ENCODE measurements at places on chromosomes 5 and 9.

- no peak for DNase-seq
Measured at GRCh38 chr5:128646176-128646575, 108.1 kb upstream of the FBN2 start.

GRCh38 chr9:120267929-120268328 is 312.0 kb downstream of the CDK5RAP2 start:
- no peak for DNase-seq

- no peak for DNase-seq
Measured at GRCh38 chr5:176954050-176954449, 52.5 kb downstream of the UIMC1 start.

DNA sequence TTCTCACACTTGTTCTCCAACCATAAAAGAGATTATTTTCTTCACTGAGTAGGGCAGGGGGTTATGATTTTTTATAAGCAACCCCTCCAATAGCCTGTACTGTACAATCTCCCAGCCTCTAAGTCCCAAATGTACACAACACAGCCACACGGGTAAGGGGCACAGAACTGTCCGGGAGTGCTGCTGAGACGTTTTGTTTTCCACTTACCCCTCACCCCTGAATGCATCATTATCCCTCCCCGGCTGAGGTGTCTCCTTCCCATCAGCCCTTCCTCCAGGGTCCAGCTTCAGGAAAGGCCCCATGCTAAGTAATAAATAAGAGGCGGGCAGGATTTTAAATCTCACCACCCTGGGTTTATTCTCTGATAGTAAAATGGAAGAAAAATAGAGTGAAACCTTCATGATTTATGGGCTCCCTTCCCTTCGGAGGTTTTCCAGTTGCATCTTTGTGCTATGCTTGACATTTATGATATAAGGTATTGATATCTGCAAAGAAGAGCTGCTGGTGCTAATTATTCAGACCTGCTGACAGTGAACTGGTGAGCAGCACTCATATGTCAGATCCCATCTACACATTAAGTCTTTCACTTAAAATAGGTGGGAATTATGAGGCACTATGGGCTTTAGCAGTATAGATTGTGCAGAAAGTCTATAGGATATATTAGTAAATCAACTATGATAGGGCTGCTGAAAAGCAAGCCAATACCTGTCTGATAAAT is 67.2 kb upstream of the MEGF10 start:
- DNase-seq: no peak

DNA sequence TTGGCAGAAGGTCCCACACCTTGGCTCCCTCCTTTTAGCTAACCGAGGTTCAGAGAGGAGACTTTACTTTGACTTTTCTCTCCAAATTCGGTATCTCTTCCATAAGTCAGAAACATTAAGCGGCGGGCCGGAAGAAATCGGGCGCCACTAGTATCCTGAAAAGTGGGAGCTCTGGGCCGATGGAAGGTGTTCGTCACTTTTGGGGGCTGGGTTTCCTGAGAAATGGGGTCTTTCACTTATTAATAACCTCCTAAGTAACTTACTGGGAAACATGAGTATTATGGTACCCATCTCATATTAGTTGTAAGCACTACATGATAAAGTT is 716 bp downstream of the STX17 start:
- no peak for DNase-seq

GRCh38 chr9:88530051-88530450 is 4.9 kb upstream of the NXNL2 start:
- no peak for DNase-seq

- no peak for DNase-seq
Measured at GRCh38 chr5:44150075-44150723, 239.0 kb downstream of the FGF10 start.

DNA sequence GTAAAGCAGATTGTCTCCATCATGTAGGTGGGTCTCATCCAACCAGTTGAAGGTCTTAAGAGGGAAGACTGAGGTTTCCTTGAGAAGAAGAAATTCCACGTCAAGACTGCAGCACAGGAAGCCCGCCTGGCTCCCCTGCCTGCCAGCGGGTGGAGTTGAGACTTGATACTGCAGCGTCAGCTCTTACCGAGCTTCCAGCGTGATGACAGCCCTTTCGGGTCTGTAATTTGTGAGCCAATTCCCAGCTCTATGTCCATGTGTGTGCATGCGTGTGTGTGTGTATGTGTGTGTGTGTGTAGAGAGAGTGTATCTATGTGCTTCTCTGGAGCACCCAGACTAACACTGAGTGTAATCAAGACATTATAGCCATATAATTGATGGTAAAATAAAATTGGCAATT is 379.7 kb upstream of the IRX2 start:
- DNase-seq: no peak

- no peak for DNase-seq
Measured at GRCh38 chr5:74401281-74401945, 239.1 kb downstream of the ENC1 start.

DNA sequence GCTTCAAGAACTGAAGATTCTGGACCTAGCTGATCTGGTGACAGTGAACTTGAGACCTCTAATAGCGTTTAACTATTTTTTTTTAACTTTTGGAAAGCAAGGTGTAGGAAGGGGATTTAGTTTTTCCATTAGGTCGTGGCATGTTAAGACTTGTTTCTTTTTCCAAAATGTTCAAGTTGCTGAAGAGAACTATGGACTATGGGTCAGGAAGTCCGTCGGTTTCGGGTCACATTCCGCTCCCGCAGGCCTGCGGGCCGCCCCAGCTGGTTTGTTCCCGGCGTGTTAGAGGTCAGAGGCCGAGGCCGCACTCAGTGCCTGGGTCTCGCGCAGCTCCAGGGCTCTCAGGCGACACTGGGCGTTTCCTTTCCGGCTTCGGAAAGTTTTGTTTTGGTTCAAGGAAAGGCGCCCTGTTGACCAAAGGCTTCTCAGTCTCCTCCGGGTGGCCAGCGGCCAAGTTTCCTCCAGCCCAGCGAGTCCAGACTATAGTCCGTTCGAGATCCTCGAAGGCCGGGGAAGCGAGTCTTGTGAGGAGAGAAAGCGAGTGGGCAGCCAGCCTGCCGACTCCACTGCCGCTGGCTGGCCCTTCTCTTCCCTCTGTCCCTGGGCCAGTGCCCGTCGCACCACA is 586 bp upstream of the FCHO2 start:
- no peak for DNase-seq

DNA sequence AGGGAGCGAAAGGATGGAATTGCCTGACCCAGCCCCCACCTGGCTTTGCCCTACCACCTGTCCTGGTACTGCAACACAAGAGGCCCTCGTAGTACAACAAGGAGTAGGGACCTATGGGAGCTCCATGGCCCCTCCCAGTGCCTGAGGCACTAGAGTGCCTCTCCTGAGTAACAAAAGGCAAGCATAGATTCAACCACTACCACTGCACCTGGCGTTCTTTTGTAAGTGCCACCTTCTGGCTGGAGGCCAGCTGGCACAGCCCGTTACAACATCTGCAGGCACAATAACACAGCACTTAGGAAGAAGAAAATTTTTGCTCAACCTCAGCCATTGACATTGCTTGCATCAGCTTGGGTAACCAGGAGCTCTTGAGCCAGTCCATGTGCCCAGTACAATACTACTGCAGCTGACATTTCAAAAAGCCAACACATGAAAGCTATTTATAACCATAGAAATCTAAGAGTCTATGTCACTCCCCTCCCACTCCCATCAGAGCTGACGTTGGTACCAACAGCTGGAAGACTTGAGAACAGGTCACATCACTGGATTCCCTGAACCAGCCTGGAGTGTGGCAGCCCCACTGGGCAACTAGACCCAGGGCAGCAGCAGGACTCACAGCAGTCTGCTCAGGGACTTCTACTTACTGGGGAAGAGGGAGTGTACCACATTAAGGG is 17.7 kb upstream of the FAM174A start:
- no peak for DNase-seq

DNA sequence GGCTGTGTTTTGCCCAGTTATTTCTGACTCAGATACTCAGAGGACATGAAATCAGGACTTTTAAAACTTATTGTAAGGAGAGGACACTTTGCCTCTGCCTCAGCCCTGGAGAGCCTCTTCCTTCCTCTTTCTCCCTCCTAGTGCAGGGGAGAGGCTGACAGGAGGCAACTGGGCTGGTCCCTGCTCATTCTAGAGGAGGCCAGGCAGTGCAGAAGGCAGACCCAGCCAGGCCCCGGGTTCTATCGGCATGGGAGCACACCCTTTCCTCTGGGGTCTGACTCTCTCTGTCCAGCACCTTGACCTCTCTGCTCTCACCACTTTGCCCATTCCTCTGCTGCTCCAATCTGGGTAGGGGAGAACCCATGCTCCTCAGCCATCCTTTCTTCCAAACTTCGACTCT is 16.0 kb upstream of the SMIM32 start:
- DNase-seq: no peak

DNA sequence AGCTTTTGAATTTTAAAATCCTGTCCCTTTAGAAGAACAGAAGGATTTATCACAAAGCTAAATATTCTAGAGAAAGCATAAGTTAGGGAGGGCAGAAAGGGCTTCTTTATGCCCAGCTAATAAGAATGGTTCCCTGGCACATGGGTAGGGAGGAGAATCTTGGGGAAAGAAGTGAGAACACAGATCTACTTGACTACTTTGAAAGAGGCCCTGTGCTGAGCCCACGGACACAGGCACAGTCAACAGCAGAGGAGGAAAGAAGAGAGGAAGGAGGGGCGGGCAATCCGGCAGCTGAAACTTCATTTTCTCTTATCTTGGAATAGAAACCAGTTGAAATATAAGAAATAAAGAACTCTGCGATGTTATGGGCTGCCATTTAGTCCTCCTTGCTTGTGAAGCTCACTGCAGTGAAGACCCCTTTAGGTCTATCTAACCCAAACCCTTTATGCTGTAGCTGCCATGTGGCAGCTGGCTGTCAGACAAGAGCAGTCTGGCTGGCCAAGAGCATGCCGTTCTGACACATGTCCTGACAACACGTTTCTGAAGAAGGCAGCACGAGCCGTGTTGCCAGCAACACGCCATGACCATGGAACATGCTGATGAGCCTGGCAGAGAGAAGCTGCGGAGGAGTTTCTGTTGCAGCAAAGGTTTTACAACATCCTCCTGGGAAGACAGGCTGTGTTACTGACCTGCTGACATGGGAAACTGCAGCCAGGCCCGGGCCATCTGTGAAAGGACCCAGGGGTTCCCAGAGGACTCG is 34.2 kb downstream of the ABLIM3 start:
- DNase-seq: no peak

- DNase-seq: no peak
Measured at GRCh38 chr5:149794487-149794971, 64.4 kb downstream of the PPARGC1B start.

- DNase-seq: no peak
Measured at GRCh38 chr9:16899606-16900005, 29.1 kb upstream of the BNC2 start.

DNA sequence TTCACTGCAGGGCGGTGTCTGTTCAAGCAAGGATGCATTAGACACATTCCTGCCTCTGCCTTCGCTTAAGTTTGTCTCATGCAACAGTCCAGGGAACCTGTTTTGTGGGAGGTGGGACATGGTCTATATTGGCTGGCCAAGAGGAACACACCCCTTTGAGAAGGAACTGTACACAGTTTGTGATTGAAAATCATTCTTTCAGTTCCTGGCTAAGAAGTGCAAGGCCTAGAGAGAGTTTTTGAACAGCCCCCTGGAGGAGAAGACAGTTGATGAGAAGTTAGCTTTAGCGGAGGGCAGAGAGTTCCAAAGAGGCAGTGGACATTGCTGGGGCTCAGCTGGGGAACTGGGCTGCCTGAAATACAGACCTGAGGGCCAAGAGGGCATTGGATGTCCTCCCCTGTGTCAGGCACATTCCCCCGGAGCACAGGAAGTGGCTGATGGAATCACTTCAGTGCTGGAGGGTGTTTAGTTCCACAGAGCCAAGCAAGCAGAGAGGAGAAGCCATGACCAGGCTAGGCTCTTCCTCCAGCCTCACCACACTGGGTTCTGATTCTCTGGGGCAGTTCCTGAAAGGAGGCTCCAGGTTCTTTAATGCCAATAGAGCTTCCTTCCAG is 66.6 kb downstream of the RGS3 start:
- no peak for DNase-seq

GRCh38 chr9:136614372-136614922 is 48.3 kb upstream of the EGFL7 start:
- DNase-seq: no peak

Measured in iPS DF 19.7 (cell line).